ENCODE measurements at places on chromosomes 11 and 22. TPM values are rescaled to one million over a fixed set of nuclear protein-coding genes. Genes with fewer than 3 reads are reported as not detected.

The SCGB1D2 gene
- not detected for total RNA-seq

- H3K27me3 ChIP-seq: no peaks in the 10 kb centered on the region
- no peak for DNase-seq
- no peak overlapping the region for H3K27ac ChIP-seq
- no peak overlapping the region for H3K4me3 ChIP-seq
- H3K36me3 ChIP-seq: no peaks in the 10 kb centered on the region
- H3K4me1 ChIP-seq: peaks cover 9% of the 10 kb centered on the region
Measured at GRCh38 chr11:1559111-1559951, 12.7 kb downstream of the DUSP8 start.

DNA sequence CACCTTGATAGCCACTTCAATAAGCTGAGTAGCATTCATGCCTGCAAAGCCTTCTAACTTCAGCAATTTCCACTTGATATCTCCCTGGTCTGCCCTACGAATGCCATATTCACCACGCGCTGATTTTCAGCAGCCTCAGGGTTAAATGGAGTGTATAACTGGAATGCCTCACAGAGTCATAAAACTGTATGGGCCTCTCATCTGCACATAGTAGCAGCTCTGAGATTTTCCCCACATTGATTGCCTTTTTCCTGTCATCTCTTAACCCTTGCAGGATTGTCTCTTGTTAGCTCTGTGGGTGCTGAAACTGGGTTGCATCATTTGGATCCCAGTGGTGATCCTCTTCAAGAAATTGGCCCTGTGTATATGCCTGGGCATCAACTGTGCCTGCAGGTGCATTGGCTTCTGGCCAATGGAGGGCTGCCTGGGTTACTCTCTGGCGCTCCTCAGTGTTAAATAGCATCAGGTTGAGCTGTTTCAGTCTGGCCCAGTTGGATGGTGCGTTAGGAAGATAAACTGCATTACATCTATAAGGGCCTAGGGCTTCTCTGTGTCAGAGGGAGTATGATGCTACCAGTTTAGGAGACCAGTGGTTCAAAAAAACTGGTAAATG, 17.4 kb upstream of the GLYATL1 start:
- peaks cover 57% of the 10 kb centered on the region for H3K4me1 ChIP-seq
- no peaks in the 10 kb centered on the region for H3K36me3 ChIP-seq
- DNase-seq: peak; percentile 55

DNA sequence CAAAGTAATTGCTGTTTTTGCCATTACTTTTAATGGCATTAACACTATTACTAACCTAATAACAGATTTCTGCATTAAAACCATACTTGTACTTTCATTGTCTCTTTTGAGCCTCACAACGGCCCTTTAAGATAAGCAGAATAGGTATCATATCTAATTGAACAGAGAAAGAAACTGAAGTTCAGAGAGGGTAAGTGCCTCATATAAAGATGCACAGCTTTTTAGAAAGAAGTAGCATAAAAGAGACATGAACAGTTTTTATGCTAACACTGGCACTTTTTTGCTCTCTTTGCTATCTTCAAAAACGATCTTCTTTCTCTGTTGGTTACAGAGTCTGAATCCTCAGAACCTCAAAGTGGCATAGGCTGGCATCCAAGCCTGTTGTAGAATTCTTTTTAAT, 102.9 kb upstream of the OR5AK2 start:
- DNase-seq: no peak
- no peak overlapping the region for H3K4me3 ChIP-seq
- no peak overlapping the region for H3K27ac ChIP-seq
- no peaks in the 10 kb centered on the region for H3K27me3 ChIP-seq
- no peaks in the 10 kb centered on the region for H3K36me3 ChIP-seq
- peaks cover 21% of the 10 kb centered on the region for H3K4me1 ChIP-seq

GRCh38 chr11:85826116-85826855, 15.3 kb upstream of the SYTL2 start:
- no peak overlapping the region for H3K4me3 ChIP-seq

GRCh38 chr22:23536821-23537345, 43.2 kb downstream of the IGLL1 start:
- no peaks in the 10 kb centered on the region for H3K36me3 ChIP-seq
- H3K4me3 ChIP-seq: no peak overlapping the region

DNA sequence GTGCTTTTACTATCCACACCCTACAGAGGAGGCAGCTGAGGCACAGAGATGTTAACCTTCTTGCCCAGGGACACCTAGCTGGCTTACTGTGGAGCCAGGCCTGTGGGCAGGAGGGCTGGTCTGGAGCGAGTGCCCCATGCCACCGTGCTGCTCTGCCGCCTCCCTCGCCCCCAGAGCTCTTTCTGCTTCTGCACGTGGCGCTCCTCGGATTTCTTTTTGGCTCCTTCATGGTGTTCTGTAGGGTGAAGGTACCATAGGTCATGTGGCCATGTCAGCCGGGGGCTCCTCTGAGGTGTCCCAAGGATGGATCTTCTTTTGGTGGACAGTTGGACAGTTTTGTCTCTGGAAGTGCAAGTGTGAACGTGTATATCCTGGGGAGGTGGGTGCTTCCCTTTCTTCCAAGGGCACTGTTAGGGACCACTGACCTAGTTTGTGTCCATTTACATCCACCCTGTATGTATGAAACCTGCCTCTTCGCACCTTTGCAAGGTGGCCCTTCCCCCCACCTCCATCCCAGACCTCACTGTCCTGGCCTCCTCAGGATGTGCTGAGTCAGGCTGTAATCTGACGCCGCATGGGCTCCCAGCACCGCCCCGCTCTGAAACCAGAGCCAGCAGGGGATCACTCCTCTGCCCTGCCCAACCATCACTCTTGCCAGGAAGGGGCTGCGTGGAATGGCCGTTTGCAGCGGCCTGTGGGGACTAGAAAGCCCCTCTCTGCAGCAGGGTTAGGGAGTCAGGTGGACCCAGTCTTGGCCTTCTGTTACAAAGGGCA, 31.7 kb downstream of the POLR3H start:
- H3K4me1 ChIP-seq: no peaks in the 10 kb centered on the region
- H3K27ac ChIP-seq: peak overlapping the region; percentile 13
- DNase-seq: no peak
- H3K27me3 ChIP-seq: no peaks in the 10 kb centered on the region

- no peaks in the 10 kb centered on the region for H3K27me3 ChIP-seq
- no peak for DNase-seq
- H3K36me3 ChIP-seq: no peaks in the 10 kb centered on the region
Measured at GRCh38 chr22:24969560-24970301, 17.2 kb downstream of the KIAA1671 start.

GRCh38 chr11:69718147-69718546, 14.3 kb upstream of the FGF19 start:
- no peak overlapping the region for H3K27ac ChIP-seq
- H3K36me3 ChIP-seq: no peaks in the 10 kb centered on the region
- H3K4me3 ChIP-seq: no peak overlapping the region

GRCh38 chr22:19065298-19065859, 56.8 kb downstream of the DGCR2 start:
- H3K4me3 ChIP-seq: no peak overlapping the region
- H3K4me1 ChIP-seq: no peaks in the 10 kb centered on the region
- peaks cover 5% of the 10 kb centered on the region for H3K36me3 ChIP-seq
- no peak for DNase-seq
- no peaks in the 10 kb centered on the region for H3K27me3 ChIP-seq
